Right forelimb (tissue), 1 donor: ENCODE measurements at places on chromosomes 7 and 10.

DNA sequence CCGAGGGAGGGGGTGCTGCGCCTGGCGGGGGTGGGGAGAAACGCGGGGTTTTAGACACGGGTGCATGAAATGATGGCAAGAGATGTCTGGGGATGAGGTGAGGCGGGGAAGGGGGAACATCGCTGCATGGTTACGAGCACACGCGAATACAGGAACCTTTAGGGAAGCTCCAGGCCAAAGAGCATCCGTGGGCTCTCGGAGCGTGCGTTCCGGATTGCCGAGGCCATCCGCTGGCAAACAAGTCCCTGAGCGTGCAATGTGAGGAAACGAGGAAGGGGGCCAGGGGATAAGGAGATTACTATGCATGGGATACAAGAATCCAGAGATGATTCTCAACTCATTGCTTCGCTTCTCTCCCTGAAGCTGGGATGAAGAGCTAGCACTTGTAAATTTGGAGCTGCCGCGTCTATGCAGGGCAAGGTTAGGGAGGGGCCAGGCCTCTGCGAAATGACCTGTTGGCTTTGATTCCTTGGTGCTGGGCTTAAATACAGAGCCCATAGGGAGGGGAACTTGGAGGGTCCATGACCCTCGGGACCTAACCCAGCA, 520 bp upstream of the WNT2 start:
- peak; percentile 46 for DNase-seq

- no peak for DNase-seq
Measured at GRCh38 chr10:95288303-95288702, 2.5 kb downstream of the PDLIM1 start.

DNA sequence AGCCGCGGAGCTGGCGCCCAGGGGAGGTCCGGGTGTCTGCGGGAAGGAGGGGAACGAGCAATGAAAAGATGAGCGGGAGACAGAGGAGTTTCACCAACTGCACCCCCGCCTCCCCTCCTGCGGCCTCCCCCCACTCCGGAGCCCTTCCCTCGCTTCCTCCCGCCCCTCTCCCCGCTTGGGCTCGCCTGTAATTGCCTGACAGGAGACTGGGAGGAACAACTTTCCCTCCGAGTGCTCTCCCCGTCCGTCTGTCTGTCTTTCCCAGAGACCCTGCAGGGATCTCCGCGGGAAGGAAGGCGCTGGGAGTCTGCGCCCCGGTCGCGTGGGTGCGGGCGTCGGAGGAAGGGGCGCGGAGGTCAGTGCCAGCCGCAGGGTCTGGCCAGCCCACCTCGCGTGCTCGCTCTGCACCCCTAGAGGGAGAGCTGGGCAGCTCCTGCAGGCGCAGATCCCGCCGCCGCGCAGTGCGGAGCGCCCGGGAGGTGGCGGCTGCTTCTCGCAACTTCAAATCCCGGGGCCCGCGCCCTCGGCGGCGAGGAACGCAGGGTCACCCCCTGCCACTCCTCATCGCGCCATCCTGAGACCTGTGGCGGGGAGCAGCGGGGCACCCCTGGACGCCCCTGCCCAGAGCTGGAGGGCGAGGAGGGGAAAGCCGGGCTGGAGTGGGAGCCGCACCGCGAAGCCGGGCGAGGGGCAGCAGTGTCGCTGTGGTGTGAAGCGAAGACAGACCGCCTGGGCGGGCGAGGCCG, 511 bp upstream of the NRP1 start:
- DNase-seq: peak; percentile 94

DNA sequence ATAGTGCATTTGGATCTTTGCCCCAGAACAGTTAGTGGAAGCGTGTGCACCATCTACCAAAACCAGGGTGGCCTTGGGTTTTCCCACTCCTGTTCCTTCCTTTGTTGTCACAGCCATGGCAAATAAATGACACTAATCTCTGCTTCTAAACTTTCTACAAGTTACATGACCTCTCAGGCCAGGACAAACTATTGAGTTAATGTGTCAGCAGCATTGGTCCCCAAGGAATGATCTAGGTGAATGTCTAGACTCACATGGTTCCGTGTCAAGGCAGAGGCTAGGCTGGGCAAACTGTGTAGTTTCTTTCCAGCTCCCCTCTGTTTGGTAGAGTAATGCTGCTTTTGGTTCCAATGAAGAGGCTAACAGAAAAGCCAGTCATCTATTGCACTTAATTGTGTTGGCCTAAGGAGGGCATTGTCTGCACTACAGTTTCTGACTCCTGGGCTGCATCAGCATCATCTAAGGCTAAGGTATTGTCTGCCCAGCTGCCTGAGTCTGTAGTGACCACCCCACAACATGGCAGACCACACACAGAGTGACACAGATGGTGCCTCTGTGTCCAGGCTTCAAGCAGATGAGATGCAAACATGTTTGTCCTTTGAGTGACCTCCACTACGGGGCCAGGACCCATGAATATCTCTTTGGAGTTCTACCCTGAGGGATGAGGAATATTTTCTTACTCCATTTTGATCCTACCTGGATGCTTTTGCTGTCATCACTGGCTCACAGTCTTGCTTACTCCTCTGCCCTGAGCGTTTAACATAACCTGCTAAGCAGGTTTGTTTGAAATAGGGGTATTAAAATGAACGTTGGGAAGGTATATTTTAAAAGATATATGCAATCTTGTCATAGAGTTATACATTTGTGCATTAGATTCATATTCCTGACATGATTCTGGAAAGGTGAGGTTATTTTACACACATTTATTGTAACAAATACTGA, 1.7 kb downstream of the CYP3A4 start:
- DNase-seq: no peak

DNA sequence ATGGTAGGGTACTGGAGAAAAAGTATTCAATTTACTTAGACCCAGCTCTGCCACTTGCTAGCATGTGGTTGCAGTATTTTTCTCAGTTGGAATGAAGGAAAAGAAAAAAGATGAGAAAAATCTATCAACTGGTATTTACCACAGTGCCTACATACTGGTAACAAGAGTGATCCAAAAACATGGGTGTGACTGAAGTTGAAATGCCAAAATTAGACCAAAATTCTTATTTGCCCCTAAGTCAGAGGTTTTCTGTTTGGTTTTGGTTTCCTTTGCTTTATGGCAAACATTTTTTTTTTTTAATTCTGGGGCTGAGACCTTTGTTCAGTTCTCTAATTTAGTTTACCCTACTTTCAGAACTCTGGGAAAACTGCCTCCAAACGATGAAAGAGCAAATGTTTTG, 12.3 kb downstream of the HYCC1 start:
- DNase-seq: no peak

GRCh38 chr7:128790315-128791041, 1.3 kb upstream of the CCDC136 start:
- DNase-seq: no peak

DNA sequence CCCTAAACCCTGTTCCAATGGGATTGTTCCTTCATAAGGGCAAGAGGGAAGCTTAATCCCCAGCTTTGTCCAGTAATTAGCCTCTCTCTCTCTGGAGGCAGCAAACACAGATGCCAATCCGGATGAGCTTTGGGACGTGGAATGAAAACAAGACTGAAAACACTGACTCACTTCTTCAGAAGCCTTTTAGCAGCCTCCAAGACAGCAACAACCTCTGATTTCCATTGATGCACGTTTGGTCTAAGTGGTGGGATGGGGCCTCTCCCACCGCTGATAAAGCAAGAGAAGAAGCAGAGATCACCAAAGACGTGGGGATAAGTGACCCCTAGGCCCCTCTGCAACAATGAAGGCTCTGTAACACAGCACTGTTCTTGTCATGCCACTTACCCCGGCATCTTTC, 5.8 kb upstream of the GFRA1 start:
- no peak for DNase-seq

- no peak for DNase-seq
Measured at GRCh38 chr10:87771871-87772500, 46.0 kb downstream of the ATAD1 start.

DNA sequence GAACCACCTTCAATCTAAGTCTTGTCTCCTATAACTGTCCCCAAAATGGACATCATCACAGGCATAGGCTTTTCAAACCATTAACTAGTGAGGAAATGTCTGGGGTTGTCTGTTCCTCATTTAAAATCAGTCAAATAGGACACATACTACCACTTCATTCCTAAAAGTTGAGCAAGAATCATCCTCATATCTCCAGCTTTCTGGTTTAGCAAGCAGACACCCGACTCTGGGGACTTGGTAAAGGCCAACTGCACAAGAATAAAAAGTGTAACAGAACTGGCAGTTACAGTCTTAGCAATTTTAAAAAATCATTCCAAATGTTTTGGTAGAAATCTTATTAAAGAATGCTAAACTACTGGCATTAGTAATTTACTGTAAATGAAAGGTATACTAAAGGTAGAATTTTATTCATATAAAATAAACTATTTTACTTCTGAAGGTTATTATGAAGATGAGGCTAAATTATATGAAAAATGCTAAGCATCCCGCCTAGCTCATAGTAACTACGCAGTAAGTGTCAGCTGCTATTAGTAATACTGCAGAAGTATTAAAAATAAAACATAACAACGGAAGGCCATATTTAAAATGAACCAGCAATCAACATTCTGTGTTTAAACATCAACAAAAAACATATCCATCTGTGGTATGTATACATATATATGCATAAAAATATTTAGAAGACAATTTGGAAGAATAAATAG, 60.8 kb downstream of the ZNF438 start:
- DNase-seq: no peak

GRCh38 chr7:69002416-69002815, 595.9 kb upstream of the AUTS2 start:
- no peak for DNase-seq

DNA sequence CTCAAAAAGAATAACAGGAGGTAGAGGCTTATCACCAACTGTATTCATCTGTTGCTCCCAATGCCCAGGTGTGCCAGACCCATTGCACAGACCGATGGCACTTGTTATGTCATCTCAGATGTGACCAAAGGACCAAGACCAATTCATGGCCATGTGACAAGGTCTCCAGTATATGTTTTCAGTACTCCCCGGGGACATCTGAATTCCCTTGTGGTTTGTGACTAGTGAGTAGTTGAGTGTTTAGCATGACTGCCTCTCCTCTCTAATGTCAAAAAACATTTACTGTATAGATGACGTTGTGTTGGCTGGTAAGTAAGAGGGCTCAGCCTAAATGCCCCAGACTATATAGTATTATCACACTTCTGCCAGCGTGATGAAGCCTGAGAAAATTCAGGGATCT, 202.1 kb upstream of the SMIM30 start:
- no peak for DNase-seq

- no peak for DNase-seq
Measured at GRCh38 chr7:150999497-151000230, 8.8 kb downstream of the NOS3 start.

DNA sequence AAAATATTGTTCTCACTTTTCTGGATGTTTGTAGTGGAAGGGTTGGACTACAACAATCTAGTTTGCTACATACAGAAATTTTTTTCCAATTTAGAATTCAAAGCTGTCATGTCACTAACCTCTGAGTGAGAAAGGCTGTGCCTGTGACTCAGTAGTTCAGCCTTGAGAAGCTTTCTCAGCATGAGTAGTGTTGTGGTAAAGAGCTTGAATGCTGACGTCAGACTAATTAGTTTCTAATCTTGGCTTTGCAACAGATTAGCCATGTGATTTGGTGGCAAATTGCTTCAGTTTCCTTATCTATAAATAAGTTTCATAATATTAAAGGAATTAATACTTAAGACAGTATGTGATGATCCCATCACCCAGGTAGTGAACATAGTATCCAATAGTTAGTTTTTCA, 83.8 kb downstream of the ABCA13 start:
- DNase-seq: no peak

GRCh38 chr10:103038570-103038969, 120.5 kb downstream of the CNNM2 start:
- no peak for DNase-seq

DNA sequence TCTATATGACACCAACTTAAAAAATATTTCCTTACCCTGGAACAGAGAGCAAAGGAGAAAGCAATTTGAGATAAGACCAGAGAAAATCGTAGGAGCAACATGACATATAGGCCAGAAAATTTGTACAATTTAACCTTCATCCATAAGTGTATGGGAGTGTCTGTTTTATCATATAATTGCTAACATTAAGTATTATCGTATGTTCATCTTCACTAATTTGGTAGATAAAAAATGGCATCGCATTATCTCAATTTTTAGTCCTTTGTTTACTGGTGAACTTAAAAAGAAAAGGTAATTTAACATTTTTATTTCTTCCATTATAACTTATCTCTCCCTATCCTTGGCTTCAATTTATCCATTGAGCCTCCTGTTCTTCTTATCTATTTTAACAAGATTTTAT, 873.4 kb downstream of the KCNMA1 start:
- no peak for DNase-seq

DNA sequence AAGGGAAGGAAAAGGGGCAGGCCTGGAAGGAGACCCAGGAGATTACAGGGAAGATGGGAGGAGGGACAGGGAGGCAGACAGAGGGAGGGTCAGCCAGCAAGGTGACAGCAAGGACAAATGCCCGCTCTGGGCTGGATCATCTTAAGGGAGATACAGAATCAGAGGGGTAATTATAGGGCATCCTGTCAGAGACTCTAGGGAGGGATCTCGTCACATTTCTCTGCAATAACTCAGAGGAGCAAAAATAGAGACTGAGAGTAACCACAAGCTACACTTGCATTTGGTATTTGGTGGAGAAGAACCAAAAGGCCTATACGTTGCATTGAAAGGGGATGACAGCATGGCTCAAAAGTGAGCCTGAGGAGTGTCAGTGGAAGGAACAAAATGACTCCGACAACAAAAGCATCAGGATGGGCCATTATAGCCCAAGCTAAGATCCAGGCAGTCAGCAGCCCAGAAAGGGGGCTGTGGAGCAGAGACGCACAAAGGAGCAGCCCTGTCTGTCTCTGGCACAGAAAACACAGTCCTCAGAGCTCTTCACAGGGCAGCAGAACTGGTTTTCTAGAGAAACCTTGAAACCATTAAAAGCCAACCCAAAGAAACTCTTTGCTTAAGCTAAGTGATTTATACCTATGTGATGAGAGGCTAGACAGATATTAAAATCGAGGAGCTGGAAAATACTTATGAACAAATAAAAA, 430.2 kb upstream of the VSTM2A start:
- DNase-seq: no peak

- peak; percentile 88 for DNase-seq
Measured at GRCh38 chr7:25565949-25566348, 337.7 kb upstream of the NPVF start.

GRCh38 chr7:55441002-55441401, 75.9 kb downstream of the LANCL2 start:
- DNase-seq: no peak

DNA sequence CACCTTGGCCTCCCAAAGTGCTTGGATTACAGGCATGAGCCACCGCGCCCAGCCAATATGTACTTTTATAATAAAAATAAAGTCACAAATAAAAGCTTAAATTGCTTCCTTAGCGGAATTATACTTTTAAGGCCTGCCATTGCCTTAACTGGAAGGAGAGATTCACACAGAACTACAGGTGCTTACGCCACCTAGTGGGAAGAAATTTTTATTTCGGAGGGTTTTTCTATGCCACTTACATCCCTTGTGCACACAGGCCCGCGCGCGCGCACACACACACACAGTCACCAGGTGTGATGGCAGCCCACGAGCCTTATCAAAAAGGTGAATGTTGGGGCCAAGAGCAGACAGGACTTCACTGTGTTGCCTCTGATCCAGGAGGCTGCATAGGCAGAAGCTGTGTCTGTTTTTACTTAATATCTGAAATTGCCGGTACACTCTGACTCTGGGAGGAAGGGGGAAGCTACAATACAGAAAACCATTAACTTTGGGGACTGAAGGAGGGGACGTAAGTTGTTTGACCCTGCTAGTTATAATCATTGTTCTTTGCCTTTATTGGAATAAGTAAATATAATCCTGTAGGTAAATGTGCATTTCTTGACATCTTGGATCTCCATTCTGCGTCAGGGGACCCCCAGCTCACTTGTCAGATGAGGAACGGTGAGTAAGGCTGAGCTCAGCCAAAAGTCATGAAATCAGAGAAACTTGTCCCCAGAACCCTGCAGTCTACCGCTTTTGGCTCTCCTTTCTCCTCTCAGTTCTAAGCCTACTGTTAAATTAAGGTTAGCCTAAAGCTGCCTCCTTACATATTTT, 87.1 kb downstream of the SLC16A9 start:
- no peak for DNase-seq
